ENCODE measurements at places on chromosomes 4 and X.

DNA sequence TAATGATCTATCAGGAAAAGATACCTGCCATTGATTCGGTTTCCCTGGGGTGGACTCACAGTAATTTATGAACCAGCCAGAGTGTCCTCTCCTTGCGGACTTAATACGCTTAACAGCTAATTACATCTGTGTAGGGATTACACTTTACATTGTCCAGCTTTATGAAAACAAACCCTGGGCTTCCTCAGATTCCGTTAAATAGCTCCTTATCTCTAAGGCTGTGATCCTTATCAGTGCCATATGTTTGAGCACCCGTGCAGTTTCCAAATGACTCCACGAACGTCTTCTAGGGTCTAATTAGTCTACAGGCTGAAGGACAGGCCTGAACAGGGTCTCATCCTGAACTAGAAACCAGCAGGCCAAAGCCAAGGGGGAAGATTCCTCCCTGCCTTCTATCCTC, 56.9 kb downstream of the KDR start:
- DNase-seq = no peak

DNA sequence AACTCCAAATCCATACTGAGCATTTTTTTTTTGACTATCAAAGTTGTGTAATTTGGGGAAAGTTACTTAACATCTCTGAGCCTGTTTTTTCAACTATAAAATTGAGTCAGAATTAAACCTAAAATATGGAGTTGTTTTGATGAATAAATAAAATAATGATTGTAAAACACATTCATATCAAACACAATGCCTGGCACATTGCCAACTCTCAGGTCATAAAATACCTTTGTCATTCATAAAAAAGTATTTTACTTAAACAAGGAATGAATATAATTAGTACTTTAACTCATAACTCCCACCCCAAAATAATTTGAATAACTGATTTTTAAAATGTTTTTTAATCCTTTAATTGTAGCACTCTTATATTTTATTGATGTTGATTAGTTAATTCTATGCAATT, 3.8 kb upstream of the GPR174 start:
- no peak for DNase-seq

DNA sequence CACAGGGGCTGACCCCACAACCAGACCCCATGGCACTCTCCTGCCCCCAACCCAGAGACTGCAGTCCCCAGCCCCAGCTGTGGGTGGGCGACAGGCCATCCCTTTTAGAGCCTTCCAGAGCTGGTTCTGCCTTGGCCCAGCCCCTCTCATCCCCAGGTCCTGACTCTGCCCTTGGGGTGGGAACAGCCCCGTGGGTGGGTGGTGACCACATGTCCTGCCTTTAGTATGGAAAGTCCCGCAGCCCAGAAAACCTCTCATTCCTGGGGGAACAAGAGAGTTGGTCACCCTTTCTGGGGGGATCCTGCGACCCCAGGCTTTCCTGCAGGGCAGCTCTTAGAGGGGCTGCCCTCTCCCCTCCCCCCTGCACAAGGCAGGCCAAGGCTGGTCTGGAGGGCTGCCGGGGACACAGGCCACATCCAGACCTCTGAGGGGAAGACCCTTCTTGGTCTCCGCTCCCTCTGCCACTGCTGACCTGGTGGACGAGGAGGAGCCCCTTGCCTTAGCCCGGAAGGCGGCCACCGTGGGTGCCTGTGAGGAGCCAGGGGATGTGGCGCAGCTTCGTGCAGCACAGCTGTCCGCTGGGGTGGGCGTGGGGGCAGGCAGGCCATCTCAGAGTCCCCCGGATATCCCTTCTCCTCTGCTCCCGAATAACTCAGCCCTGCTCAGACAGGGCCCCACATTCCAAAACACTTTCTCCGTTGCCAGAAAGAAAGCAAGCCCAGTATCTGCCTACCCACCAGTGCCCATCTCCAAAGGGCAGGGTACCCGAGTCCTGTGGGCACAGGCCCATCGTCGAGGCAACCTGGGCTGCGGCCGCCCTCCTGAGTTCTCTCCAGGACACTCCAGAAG, 6.7 kb upstream of the MXD4 start:
- no peak for DNase-seq

DNA sequence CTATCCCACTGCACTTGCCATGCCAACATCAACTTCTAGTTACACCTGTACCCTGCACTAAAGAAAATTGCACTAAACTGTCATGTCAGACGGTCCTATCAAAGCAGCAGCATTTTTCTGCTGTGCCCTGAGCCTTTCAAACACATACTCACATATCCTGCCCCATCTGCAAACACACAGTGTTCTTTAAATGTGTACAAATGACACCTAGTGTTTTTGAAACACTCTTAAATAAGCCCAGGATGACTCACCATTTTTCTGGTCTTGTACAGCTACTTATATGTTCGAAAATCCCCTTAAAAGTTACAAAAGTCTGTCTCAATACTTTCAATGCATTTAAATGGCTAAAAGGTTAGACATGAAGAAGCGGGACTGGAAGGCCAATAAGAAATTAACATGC, 346.7 kb upstream of the PPARGC1A start:
- DNase-seq = no peak

- DNase-seq = no peak
Measured at GRCh38 chr4:189513421-189513820, 427.3 kb upstream of the FRG1 start.

- no peak for DNase-seq
Measured at GRCh38 chr4:4415107-4415805, 28.4 kb downstream of the NSG1 start.
